ENCODE measurements at places on chromosomes 1 and 21.
A peak's percentile ranks its signal among the peaks of the same experiment; 100 is the strongest.

- no peak for DNase-seq
These were observed 8.4 kb upstream of the PIGR start for GRCh38 chr1:206954459-206955342.

GRCh38 chr1:236753516-236753915 is 41.6 kb upstream of the MTR start:
- DNase-seq, result no peak

DNA sequence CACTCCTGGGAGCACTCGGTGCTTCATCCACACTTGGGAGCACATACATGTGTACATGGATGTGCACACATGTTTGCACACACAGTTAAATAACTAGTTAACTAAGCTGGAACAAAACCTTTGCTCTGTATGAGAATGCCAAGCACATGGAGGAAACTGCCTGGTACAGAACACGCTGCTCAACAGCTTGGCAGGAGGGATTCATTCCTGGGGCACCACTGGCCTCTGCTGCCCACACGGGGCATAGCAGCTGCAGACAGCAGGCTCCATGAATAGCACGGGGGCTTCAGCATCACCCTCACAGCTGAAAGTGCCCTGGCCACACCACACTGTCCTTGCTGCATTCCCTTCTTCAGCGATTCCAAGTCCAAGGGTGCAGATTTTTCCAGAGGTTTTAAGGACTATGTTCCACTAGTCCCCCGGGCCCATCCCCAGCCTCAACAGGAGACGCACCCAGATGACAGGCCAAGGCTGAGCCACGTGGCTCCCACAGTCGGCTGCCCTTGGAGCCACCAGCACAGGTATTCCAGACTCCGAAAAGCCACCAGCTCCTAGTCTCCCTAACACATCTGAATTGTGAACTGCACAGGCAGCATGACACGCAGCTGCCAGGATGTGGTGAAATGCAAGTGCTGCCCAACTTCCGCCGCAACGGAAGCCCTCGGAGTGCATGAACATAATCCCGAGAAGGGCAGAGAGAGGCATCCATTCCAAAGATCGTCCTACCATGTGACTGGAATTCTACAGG is 16.9 kb downstream of the NPHP4 start:
- no peak for DNase-seq

GRCh38 chr21:35562876-35563275 is 497.4 kb downstream of the SETD4 start:
- DNase-seq, result no peak

GRCh38 chr1:180841415-180841814 is 71.3 kb upstream of the KIAA1614 start:
- no peak for DNase-seq

- DNase-seq, result no peak
These were observed 66.8 kb upstream of the SLC44A3 start for GRCh38 chr1:94753171-94753972.

DNA sequence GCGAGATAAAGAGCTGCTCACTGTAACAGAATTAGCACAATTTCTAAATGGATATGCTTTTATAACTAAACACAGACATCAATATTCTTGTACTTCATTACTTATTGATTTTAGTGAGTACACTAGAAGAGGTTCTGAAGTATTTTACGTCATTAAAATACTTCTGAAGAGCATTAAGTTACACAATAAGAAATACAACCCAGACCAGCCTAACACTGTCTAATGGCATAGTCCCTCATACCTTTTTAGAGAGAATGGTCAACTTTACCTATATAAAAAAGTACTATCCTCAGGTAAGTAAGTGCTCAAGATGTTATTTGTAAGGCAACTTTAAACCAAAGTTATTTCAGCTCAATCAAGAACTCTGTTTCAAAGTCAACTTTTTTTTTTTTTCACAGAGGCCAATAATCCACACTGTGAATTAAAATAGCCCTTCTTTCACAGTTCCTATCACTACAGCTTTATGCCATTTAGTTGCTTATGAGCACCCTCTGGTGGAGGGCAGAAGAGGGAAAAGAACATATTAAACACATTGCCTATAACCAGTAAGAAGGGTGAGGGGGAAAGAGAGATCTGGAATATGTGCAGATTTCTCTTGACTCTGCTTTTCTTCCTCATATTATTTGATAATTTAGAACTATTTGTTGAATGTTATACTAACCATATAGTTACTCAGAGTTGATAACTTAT is 182.1 kb upstream of the DMRTA2 start:
- no peak for DNase-seq

GRCh38 chr1:172960019-172960418 is 90.7 kb downstream of the TNFSF18 start:
- no peak for DNase-seq

DNA sequence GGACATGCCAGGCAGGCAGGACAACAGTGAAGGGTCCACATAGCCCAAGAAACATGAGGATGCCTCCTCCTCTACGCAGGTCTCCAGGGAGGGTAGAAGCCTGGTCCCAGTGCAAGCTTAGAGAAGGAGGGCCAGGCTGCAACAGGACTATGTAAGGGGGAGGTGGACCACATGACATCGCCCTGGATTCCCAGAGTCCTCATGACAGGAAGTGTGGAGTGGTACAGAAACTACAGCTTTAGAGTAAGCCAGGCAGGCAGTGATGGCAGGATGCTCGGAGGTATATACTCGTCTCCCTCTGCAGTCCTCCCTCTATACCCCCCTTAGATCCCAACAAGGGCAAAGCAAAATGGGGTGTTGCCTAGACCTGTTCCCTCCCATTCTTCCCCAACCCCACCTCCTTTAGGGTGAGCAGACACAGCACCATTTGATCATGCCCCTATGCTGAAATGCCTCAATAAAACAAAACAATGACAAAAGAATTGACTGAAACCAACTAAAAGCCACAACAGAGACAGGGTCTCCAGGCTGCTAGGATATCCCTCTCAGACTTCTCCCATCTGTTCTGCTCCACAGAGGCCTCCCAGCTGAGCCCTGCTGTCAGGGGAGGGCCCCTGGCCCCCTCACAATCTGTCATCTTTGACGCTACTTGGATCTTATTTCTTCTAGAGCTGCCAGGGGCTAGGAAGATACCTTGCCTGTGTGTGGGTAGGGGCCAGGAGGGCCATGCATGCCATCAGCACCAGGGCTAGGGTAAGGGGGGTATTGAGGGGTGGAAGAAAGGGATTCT is 13.1 kb downstream of the FAM78B start:
- no peak for DNase-seq

GRCh38 chr1:64000021-64000420 is 203.4 kb upstream of the UBE2U start:
- DNase-seq, result no peak

DNA sequence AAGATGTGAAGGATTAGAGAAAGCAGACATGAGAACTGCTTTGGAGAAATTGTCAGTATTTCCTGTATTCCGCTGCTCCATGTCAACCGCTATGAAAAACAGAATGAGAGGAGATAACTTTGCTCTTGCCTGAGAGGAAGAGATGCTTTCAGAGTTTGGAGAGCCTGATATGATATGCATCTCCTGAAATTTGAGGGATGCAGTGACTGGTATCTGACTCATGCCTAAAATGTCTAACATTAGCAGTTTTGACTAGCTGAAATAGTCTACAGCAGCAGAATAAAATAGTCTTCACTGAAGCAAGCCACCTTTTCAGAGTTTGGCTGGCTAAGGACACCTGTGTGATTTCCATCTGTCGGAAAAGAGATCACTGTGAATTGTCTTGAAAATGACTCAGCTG is 165.8 kb upstream of the LRRC7 start:
- no peak for DNase-seq

- no peak for DNase-seq
These were observed 245.9 kb upstream of the SGIP1 start for GRCh38 chr1:66288048-66288447.

- no peak for DNase-seq
These were observed 40.5 kb upstream of the RALGPS2 start for GRCh38 chr1:178684542-178685000.

DNA sequence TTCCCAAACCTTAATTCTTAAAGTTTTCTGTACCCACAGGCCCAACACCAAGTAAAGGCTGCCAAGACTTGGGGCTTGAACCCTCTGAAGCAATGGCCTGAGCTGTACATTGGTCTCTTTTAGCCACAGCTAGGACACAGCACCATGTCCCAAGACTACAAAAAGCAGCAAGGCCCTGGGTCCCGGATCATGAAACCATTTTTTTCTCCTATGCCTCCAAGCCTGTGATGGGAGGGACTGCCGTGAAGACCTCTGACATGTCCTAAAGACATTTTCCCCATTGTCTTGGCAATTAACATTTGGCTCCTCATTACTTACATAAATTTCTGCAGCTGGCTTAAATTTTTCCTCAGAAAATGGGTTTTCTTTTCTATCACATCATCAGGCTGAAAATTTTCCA is 30.9 kb downstream of the ZNF670 start:
- no peak for DNase-seq

DNA sequence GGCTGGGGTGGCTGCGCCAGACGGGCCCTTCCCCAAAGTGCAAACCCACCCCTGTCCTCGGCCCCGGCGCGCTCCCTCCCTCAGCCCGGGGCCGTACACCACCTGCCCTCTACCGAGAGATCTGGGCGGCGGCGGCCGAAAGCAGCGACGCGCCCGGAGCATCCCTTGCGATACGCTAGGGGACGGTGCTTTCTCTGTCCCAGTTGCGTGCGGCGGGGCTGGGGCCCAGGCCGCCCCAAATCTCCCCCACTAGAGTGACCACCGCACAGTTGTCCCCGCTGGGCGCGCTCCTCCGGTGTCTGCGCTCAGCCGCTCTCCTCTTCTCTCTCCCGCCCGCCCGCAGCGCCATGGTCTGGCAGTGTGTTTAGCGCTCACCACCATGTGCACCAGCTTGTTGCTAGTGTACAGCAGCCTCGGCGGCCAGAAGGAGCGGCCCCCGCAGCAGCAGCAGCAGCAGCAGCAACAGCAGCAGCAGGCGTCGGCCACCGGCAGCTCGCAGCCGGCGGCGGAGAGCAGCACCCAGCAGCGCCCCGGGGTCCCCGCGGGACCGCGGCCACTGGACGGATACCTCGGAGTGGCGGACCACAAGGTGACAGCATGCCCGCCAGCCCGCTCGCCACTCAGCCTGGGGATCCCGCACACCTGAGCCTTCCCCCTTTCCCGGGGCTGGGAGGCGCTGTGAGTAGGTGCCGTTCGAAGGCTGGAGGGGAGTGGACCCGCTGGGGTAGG is 1.0 kb downstream of the ST6GALNAC5 start:
- no peak for DNase-seq

- no peak for DNase-seq
These were observed 6.6 kb upstream of the THRAP3 start for GRCh38 chr1:36217670-36218069.

- DNase-seq, result no peak
These were observed 21.3 kb upstream of the CNIH3 start for GRCh38 chr1:224594851-224595250.

- DNase-seq, result no peak
These were observed 9.2 kb downstream of the CHTOP start for GRCh38 chr1:153643100-153643499.

GRCh38 chr21:34360488-34361241 is 3.1 kb upstream of the KCNE2 start:
- DNase-seq, result no peak

- no peak for DNase-seq
These were observed 22.7 kb downstream of the DLGAP3 start for GRCh38 chr1:34906756-34907155.

DNA sequence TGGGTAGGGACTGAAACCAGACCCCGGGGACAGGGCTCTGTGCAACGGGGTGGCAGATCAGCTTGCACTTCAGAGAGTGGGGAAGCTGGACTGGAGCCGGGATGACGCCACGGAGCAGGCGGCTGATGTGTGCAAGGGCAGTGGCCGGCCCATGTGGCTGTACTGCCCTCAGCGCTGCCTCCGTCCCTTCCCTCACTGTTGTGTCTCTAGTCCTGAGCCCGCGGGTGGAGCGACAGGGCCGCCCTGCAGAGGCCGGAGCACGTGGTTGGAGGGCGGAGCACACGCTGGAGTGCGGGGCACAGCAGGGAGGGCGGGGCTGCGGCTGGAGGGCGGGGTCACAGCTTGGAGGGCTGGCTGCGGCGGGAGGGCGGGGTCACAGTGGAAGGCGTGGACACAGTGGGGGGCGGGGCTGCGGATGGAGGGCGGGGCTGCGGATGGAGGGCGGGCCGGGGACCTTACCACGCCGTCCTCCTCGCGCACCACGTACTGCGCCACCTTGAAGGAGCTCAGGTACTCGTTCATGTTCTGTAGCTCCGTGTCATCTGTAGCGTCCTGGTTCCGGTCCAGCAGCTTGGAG is 52.4 kb downstream of the CHD5 start:
- peak; percentile 61 for DNase-seq

DNA sequence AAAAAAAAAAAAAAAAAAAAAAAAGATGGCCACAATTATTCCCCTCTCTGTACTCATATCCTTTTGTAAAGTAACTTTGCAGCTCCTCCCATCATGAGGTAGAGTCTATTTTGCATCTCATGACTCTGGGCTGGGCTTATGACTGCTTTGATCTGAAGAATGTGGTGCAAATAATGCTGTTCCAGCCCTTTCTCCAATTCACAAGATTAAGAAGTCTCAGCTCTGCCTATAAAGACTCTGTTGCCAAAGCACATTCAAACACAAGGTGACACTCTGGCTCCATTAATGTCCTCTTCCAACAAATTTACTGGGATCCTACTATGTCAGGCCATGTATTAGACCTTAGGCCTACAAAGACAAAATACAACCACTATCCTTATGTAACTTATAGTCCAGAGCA is 64.8 kb upstream of the PTCH2 start:
- DNase-seq, result no peak

GRCh38 chr21:31335957-31336738 is 7.9 kb downstream of the TIAM1 start:
- no peak for DNase-seq

- DNase-seq, result no peak
These were observed 21.8 kb downstream of the COL6A2 start for GRCh38 chr21:46119637-46120271.

DNA sequence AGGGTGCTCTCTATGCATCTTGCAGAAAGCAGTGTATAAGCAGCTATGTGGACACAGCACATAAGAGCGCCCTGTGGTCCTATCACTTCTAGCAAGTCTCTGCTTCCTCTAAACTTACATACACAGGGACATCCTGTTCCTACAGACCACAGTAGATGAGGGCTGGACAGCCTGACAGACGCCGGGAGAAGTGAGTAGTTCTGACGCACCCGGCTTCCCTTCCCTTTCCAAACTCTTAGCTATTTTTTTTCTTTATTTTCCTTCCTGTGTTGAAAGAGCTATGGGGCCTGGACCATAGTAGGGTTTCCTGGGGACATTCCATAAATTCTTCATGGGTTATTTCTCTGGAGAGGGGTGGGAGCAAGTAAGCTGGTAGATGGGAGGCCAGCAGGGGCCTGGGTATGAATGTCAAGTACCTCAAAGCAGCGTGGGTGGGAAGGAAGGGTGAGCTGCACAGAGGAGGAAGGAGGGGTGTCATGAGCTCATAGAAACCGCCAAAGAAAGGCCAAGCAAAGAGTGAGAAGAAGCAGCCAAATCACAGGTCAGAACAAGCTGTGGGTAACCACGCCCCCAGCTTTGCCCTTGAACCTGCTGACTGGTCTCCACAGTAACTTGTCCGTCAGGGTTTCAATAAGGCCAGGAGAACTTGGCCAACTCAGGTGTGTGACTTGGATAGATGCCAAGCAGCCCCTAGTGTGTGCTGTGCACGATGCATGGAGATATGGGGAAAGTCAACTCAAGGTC is 36.6 kb downstream of the PLXNA2 start:
- no peak for DNase-seq

GRCh38 chr1:231866392-231867331 is 240.1 kb downstream of the DISC1 start:
- DNase-seq, result peak; percentile 47
